ENCODE measurements at places on chromosomes 6 and 20.

DNA sequence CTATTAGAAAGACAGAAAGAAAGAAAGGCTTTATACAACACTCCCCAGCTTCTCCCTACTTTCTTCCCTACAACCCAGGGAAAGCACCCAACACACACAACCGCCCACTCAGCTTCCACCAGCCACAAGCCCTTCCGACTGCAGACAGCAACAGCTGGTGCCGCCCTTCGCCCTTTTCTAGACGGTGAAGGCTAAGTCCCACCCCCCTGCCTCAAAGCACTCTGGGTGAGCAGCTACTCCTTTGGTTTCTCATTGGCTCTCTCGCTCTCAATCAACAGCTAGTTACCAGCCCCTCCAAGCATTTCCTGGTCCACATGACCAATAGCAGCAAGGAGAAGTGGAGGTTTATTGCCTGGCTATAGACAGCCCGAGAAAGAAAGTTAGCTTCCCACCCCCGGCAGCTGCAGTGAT, 230.1 kb upstream of the MOCS1 start:
- peak; percentile 25 for DNase-seq

DNA sequence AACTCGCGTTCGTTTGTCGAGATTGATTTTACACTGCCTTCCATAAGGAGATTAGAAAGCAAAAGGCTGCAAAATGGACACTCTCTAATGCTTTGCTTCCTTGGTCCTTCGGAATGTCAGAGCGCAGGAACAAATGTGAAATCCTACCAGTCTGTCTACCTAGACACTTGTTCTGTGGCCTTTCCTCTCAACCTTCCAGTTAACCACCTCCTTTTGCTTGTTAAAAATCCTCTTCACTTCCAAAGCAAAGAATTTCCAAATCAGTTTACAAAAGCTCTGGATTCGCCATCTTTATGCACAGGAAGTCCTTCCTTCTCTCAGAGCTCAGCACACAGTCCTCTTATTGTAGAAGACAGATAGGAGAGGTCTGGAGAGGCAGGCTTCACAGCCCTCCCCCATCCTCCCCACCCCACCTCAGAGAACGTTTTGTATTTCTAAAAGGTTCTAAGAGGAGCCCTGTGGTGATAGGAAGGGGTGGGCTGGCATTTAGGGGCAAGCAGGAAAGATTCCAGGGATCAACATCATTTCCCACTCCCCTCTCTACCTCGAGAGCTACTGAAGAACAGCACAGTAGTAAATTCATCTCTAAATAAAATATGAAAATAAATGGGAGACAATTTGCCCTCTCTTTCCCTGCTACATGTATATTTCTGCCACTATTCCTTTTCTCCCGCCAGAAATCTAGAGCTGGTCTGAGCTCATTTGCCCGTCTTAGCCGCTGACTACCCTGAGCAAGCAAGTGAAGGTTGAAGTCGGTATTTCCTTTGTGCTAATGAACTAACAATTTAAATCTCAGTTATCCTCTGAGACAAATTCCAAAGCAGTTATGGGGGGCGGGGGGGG, 18.9 kb downstream of the TFAP2A start:
- no peak for DNase-seq

DNA sequence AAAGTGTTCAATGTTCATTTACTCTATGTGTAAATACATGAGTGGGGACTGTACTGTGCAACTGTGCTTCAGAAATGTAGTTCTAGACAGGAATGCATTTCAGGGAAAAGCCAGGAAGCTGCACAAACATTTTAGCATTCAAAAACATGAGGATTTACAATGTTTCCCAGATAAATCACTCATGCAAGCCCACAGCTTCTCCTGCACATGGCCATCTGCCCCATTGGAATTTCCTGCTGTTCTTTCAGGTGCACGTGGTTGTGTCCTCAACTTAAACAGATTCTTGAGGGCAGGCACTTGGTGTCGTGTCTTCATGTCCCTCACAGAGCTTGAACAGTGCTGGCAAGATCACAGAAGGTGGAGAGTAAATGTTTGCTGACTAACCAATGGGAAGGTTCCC, 101.5 kb downstream of the UNC5CL start:
- DNase-seq, result no peak

DNA sequence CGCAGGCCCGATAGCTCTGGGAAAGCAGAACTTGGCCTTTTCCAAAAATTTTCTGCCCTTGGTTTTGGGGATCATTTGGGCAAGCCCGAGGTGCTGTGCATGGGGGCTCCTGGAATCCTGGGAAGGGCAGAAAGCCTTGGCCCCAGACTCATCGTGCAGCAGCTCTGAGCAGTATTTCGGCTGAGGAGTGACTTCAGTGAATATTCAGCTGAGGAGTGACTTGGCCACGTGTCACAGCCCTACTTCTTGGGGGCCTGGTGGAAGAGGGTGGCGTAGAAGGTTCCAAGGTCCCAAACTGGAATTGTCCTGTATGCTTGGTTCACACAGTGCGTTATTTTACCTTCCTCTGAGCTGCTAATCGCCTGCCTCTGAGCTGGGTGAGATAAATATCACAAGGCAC, 1.1 kb upstream of the BMP2 start:
- no peak for DNase-seq

- DNase-seq, result no peak
Measured at GRCh38 chr6:109347779-109348178, 34.5 kb downstream of the CD164 start.

DNA sequence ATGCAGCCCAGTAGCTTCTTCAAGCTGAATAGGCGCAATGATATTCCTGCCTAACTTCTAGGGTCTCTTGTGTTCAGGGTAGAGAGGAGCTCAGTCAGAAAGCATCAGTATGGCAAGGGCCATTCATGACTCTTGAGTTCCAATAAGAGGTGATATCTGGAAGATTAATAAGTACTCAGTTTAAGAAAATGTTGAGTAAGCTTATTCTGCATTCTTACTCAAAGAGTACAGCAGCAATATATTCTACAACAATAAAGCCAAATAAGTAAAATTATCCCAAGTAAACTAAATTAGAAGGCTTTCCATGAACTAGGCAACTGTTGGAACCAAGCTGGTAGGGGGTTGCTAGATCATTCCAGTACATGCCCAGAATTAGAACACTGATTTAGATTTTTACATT, 303.2 kb downstream of the PACRG start:
- DNase-seq, result no peak

DNA sequence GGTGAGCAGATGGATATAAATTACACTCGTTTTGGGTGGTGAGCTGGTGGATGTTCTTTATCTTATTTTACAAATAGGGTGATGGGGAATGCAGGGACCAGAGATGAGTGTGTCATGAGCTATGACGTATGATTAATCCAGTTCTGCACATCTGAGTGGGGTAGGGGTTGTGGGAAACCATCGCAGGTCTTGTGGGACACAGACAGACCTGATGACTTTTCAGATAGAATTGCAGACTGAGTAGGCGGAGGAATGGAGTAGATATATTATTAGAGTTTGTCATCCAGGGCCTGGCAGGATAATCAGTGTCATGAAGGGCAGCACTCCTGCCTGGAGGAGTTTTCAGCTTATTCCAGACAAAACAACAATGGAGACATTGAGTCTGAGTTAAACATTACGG, 12.9 kb upstream of the DSP start:
- DNase-seq, result no peak

- no peak for DNase-seq
Measured at GRCh38 chr20:16844406-16844805, 96.2 kb downstream of the OTOR start.

All from SW480 (cell line).